ENCODE measurements at places on chromosomes 12 and 14. TPM values are rescaled to one million over a fixed set of nuclear protein-coding genes. Genes with fewer than 3 reads are reported as not detected.
A peak's percentile ranks its signal among the peaks of the same experiment; 100 is the strongest.

ITGB7 gene
- 2.3 TPM for total RNA-seq

DNA sequence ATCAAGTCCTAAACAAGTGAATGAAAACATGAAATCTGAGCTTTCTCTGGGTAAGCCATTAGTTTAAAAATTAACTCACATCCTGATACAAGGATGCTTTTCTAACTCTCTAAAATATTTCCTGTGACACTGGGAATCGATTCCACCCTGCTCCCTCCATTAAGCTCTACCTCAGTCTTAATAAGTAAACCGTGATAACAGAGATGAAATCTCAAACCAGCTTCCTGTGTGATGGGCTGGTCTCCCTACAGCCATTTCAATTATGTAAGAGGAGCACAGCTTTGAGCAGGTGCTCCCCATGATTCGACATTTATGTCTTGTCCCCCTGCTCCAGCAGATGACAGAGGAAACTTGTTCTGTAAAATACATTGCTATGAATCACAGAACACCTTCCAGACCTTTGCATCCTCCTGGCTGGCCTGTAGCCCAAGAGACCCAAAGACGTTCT, 59.0 kb downstream of the GAS2L3 start:
- no peak for DNase-seq

DNA sequence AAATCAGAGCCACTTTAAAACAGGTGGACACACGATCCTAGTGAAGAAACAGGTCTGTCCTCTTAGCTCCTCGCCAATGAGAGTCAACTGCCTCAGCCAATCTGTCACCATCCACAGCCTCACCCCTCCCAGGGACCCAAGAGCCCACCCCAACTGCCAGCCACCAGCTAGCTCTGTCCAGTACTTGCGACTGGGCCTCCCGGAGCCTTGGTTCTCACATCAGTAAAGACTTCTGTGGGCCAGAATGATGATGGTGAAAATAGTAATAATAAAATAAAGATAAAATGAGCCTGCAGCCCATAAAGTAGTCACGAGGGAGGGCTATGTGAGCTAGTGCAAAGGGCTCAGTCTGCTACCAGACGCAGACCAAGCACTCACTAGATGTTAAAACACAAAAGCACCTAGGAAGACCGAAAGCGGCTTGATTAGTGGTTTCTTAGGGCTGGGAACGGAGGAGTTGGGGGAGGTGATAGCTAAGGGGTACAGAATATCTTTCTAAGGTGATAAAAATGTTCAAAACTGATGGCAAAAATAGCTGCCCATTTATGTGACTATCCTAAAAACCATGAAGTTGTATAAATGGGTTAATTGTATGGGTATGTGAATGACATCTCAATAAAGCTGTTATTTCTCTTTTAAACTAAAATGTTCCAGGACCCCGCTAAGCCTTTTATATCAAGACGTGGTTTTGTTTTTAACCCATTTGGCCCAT, 39.8 kb downstream of the ACTN1 start:
- no peak for DNase-seq

IFNG-AS1 gene
- total RNA-seq: not detected

OR4K2 gene
- not detected for total RNA-seq

DNA sequence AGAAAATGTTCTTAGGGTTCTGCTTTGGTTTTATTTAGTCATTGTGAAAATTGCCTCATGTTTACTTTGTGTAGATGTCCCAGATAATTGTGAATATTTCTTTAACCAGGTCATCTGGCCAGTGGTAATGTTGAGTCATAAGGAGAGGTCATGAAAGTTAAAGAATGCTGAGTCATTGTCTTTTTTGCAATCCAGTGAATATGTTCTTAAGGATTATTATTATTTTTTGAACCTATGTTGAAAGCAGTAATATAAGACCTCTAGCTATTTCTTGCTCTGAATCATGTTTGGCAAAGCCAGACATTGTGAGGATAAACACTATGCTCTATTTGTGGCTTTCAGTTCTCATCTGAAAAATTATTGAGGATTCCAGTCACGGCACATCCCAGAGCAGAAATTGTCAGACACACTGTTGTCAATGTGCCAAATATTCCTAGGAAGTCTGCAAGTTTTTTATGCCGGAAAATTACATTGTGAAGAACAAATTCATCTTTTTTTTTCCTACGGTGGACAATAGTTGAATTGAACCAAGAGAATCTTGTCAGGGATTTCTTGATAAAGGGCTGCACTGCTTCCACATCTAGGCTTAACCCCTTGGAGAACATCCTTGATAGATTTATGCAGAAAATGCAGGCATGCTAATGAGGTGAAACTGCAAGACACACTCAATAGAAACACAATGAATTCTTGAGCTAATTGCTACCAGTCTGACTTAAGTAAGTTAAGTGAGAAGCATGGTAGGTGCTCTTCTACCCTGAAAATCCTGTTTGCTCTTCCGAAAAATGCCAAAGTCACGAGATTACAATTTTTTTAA, 369.6 kb downstream of the ATP23 start:
- DNase-seq: no peak

GRCh38 chr12:65533177-65533883, 254.8 kb downstream of the MSRB3 start:
- DNase-seq: no peak

- DNase-seq: no peak
Measured at GRCh38 chr12:52313461-52313860, 7.7 kb downstream of the KRT83 start.

DNA sequence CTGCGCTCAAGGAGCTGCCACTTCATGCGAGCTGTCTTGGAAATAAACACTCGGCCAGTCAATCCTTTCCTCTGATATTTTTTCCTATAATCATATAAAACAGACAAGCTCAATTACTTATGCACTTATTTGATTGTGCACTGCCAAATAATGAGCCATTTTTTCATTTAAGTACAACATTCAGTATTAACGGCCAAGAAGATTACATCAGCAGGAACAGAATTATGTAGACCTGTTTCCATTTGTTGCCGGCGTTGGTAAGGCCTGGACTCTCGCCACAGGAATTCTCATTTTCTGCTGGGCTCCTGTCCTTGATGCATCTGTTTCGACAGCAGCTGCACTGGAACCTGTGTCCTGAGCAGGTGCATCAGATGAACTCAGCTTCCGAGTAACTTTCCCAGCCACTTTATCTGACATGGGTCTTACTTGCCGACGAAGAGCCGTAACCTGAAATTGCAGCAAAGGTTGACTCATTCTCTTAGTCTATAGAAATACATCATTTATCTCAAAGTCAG, 110.2 kb downstream of the KIF21A start:
- no peak for DNase-seq

DNA sequence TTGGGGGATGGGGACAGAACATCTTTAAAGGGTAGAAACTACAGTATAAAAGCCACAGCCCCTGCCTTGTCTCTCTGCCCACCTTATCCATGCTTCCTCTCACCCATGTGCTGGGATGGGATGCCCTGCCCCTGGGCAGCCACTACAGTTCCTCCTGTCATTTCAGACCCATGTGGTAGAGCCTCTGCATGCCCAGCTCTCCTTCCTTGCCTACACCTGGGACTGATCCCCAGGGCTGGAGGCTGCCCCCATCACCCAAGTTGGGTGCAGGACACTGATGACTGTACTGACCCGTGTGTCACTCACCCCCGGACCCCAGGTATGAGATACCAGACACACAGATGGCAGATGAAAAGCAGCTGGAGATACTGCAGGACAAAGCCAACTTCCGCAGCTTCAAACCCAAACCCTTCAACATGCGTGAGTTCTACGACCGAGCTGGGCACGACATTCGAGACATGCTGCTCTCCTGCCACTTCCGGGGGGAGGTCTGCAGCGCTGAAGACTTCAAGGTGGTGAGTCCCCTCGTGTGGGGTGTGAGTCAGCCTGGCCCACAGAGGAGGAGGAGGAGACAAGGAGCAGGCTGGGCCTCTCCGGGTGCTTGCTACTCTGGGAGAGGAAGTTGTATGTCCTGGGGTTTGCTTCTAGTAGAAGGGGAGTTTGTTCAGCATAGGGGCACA, 2.2 kb downstream of the ASIC1 start:
- no peak for DNase-seq

DNA sequence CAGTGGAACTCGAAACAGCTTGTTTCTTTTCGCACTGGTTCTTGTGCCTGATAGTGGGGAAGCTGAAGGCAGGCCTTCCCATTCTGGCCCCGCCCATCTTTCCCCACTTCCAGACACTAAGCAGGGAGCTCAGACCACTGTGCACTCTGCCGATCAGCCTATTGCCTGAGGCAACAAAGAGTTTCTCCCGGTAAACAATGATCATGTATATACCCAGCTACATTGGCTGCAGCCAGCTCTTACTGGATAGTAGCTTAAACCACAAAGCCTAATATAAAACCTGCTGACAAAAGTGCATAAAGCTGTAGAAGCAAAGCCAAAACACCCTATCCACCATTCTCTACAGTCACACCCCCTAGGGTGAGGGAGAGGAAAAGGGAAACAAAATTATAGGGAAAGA, 24.7 kb upstream of the GLIPR1 start:
- no peak for DNase-seq

GRCh38 chr12:109497675-109498074, 20.2 kb downstream of the UBE3B start:
- no peak for DNase-seq

GRCh38 chr14:99273766-99274345, 1.9 kb upstream of the BCL11B start:
- DNase-seq: no peak

- no peak for DNase-seq
Measured at GRCh38 chr14:45705940-45706534, 453.0 kb upstream of the MIS18BP1 start.

GRCh38 chr12:5442251-5443006, 10.5 kb downstream of the NTF3 start:
- DNase-seq: no peak

DNA sequence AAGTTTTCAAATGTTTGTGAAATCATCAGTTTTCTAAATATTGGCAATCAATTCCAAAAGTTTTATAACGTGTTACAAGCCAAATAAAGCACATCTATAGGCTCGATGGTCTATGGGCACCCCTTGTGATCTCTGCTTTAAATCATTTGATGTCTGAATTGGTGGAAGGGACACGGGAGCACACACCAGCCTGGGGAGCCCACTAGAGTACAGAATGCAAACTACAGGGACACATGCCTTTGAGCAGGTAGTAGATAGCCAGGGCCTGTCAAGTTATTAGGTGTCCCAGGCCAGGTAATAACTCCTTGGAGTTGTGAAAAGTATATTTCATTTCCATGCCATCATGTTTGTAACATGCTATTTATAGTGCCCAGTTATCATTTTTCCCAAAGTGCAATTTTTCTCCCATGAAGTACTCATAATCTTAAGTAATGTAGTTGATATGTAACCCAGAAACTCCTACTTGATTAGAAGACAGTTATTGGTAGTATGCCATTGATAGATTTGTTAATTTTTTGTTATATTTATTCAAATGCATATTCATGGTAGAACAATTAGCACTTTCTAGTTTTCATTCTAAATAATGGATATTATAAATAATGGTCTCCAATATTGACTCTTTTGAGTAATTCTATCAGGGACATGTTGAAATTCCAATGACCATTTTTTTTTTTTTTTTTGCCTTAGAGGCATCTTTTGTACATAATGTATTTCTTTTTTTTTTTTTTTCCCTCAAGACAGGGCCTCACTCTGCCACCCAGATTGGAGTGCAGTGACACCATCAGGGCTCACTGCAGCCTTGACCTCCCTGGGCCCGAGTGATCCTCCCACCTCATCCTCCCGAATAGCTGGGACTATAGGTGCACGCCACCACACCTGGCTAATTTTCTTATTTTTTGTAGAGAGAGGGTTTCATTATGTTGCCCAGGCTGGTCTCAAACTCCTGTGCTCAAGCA, 96.9 kb upstream of the FGD4 start:
- DNase-seq: no peak

DNA sequence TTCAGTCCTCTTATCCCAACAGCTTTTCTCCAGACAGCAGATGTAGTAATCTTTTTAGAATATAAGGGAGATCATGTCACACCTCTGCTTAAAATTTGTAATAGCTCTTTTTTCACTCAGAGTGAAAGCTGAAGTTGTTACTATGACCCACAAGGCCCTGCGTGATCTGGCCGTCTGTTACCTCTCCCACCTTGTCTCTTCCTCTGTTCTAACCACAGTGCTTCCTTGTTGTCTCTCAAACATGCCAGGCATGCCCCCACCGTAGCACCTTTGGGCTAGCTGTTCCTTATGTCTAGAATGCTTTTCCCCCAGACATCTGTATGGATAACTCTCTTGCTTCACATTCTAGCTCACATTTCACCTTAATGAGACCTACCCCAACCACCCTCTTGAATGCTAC, 6.5 kb downstream of the NECAP1 start:
- DNase-seq: no peak

HOXC9 gene
- total RNA-seq: 0.42 TPM

RTL1 gene
- not detected for total RNA-seq

ACVRL1 gene
- total RNA-seq: 85.2 TPM

DNA sequence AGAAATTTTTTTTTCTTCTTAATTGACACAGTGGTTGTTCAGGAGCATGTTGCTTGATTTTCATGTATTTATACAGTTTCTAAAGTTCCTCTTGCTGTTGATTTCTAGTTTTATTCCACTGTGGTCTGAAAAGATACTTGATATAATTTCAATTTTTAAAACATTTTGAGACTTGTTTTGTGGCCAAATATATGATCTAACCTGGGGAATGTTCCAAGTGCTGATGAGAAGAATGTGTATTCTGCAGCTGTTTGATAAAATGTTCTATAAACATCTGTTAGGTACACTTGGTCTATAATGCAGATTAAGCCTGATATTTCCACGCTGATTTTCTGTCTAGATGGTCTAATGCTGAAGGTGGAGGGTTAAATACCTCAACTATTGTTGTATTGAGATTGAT, 151.4 kb upstream of the IFNG-AS1 start:
- no peak for DNase-seq

NFATC4 gene
- total RNA-seq: 41.3 TPM

- DNase-seq: no peak
Measured at GRCh38 chr12:118101051-118101450, 2.8 kb downstream of the VSIG10 start.

SLC4A8 gene
- total RNA-seq: 0.90 TPM

GRCh38 chr12:131803961-131804521, 24.2 kb upstream of the MMP17 start:
- no peak for DNase-seq

TAS2R20 gene
- 1.5 TPM for total RNA-seq

- peak; percentile 82 for DNase-seq
Measured at GRCh38 chr12:131223171-131223761, 269.6 kb downstream of the ADGRD1 start.

- no peak for DNase-seq
Measured at GRCh38 chr12:56298828-56299227, 1.3 kb downstream of the CS start.

LTBP2 gene
- total RNA-seq: 58.2 TPM

- DNase-seq: no peak
Measured at GRCh38 chr12:69341328-69341727, 6.9 kb upstream of the LYZ start.

GRCh38 chr14:51448831-51449670, 202.7 kb upstream of the FRMD6 start:
- no peak for DNase-seq

NELL2 gene
- 0.71 TPM for total RNA-seq

LALBA gene
- not detected for total RNA-seq

Measured in mesenteric fat pad (tissue), 1 donor.